ENCODE measurements at places on chromosomes 1 and 21.

GRCh38 chr1:218585511-218586184, 240.5 kb downstream of the TGFB2 start:
- DNase-seq, result no peak

DNA sequence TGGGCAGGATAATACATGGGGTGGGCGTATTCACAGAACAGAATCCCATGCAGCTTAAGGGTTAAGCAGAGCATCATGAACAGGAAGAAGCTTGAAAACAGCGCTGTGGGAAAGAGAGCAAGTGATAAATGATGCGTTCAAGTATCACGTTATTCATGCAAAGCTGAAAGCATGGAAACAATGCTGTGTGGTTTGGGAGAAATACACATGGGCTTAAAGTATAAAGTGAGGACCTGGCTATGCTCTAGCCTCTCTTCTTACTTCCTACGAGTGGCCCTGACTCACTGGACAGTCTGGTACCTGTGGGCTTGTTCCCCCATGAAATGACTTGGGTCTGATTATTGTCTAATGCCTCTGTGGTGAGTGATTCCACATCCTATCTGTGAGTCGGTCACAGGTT, 25.7 kb downstream of the TMPRSS2 start:
- no peak for DNase-seq

DNA sequence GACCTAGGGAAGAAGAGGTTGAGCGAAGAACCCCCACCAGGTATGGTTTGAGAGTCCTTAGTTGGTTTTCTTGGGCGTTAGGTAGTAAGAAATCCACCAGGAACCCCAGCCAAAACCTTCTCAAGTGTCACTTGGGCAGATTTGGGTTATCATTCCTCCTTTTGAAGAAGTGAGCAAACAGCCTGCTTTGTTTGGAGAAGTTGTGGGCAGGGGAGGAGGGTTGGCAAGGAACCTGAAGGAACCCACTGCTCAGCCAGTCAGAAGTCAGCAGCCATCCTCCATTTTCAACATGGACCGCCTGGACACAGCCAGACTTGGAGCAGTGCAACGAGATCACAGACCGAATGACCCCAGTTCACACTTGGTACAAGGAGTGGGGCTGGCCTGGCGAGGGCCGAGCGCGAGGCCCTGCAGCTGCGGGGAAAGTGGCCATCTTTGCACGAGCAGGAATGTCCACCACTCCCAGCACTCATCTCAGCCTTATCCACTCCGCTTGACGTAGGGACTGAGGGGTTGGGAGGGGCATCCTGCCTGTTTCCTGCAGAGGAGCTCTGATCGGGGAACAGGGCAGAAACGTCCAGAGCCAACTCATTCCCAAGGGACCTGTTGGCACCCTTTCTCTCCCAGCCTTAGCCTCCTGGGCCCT, 7.2 kb downstream of the ADPRS start:
- peak; percentile 49 for DNase-seq

DNA sequence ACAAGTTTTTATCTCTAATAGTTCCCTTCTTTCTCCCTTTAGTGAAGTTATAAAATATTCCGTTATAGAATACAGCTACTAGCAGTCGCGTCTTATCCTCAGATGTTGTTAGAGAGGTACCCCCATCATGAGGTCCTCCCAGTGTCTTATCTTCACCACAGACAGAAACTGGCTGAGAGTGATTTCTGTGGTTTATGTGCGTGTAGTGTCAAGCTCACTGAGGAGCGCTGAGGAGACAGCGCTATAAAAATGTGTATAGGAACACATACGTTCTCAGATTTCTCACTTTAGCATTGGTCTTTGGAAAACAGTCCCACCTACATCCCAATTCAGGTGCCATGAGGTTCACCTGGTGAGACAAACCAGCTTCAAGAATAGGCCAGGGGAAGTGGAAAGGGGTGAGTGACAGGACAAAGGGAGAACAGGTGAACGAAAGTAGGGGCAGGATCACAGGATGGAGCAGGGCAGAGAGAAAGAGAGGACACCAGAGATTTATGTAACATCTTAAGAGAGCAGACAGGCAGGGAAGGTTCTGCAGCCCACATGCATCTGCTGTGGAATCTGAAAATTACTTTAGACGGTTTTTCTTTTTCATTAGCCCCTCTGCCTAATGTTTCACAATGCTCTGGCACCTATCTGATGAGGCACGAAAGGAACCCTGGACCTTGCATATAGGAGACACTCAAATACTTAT, 2.7 kb upstream of the PLEKHO1 start:
- DNase-seq, result no peak

Data from AML-193 (cell line).